NCI-H1092 (cell line): ENCODE measurements at places on chromosomes 5 and 9.

GRCh38 chr5:5025098-5025773, 114.9 kb upstream of the ADAMTS16 start:
- DNase-seq, result no peak

GRCh38 chr9:1918622-1919021, 96.5 kb upstream of the SMARCA2 start:
- no peak for DNase-seq

DNA sequence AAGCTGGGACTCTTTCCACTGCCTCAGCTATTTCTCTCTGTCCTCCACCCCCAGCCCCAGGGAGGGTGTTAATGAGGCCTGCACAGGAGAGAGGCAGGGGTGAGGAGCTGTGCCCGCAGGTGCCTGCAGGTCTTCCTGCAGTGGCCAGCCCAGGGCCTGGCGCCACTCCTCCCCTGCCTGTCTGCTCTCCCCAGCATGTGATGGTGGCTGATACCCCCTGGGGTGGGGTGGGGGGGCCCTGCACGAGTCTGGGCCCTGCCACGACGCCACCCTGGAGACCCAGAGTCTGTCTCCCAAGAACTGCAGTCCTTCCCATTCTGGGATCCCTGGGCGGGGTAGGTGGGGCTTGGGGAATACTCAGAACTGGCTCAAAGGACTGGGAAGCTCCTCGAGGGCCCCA, 166.4 kb upstream of the SMIM23 start:
- DNase-seq, result no peak

- DNase-seq, result no peak
Observed at GRCh38 chr9:135794057-135794335, 92.0 kb downstream of the KCNT1 start.
